ENCODE measurements at places on chromosomes 6 and 20. TPM values are rescaled to one million over a fixed set of nuclear protein-coding genes. Genes with fewer than 3 reads are reported as not detected.

The HS3ST5 gene
- not detected for total RNA-seq

The WFDC10B gene
- total RNA-seq: not detected

The KCNK17 gene
- total RNA-seq: not detected

The LATS1 gene
- 40.1 TPM for total RNA-seq

The FAM83B gene
- not detected for total RNA-seq

The SMPDL3A gene
- total RNA-seq: 0.30 TPM

The TGM3 gene
- total RNA-seq: not detected

The HLA-DPB1 gene
- 49.5 TPM for total RNA-seq

The SLC18B1 gene
- 5.3 TPM for total RNA-seq

The ADAM33 gene
- not detected for total RNA-seq

The GINM1 gene
- total RNA-seq: 15.1 TPM

The EPPIN gene
- total RNA-seq: not detected

The SLC22A3 gene
- not detected for total RNA-seq

The HTR1E gene
- not detected for total RNA-seq

The NOX3 gene
- total RNA-seq: not detected

The PHACTR1 gene
- total RNA-seq: 0.11 TPM

The DUSP22 gene
- total RNA-seq: 26.1 TPM
